ENCODE measurements at places on chromosomes 12 and 14. TPM values are rescaled to one million over a fixed set of nuclear protein-coding genes. Genes with fewer than 3 reads are reported as not detected.
A peak's percentile ranks its signal among the peaks of the same experiment; 100 is the strongest.

DNA sequence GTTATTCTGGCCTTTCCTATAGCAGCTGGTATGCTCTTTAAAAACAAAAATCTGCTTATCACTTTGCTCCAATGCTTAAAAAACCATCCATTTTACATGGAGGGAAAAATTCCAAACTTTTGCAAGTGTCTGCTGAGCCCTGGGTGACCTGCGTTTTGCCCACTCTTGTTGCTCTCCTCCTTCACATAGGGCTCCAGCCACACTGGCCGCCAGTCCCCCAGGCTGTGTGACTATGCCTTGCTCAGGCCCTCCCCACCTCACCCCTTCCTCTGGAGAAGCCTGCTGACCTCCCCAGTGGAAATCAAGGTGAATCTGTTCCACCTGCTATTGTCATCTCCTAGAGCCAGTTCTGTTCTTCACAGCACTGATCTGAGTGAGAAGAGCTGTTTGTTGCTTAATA, 126.9 kb downstream of the SLC25A47 start:
- H3K27me3 ChIP-seq, result no peaks in the 10 kb centered on the region
- H3K27ac ChIP-seq, result no peak overlapping the region
- H3K4me1 ChIP-seq, result no peaks in the 10 kb centered on the region

SPSB2 gene
- 3.2 TPM for total RNA-seq

GRCh38 chr12:79020106-79020505, 155.5 kb downstream of the SYT1 start:
- H3K27me3 ChIP-seq, result no peaks in the 10 kb centered on the region
- H3K36me3 ChIP-seq, result no peaks in the 10 kb centered on the region
- H3K4me3 ChIP-seq, result no peak overlapping the region

SLC17A8 gene
- not detected for total RNA-seq

GRCh38 chr12:3202734-3203446, 125.7 kb downstream of the TSPAN9 start:
- H3K4me3 ChIP-seq, result peak overlapping the region; percentile 76
- H3K36me3 ChIP-seq, result no peaks in the 10 kb centered on the region
- peaks cover 91% of the 10 kb centered on the region for H3K4me1 ChIP-seq
- DNase-seq, result no peak
- peak overlapping the region; percentile 87 for H3K27ac ChIP-seq

DNA sequence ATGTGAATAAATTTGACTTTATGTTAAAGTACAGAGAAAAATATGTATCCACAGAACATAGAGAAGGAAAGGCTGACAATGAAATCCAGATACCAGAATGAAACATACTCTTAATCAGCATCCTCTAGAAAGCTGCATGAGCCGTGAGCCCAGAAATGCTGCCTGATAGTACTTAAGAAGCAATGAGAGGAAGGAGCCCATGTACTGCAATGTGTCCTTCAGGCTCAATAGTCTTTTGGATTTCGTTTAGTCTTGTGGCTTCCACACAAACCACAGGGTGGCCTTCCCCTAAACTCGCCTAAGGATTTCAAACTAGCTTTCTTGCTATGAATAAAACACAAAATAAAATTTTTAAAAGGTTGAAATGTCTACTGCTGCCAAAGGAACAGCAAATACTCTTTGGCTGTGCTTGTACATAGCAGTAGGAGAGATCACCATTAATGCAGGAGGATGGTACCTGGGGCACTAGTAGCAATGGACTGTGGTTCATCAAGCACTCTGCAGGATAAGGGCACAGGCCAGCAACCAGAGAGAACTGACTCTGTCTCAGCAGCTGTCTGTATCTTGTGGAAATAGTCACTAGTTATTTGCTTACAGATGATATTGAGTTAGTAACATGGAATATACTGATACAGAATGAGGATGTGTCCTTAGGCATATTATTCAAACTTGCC, 988.3 kb upstream of the LRFN5 start:
- no peaks in the 10 kb centered on the region for H3K4me1 ChIP-seq
- no peak overlapping the region for H3K4me3 ChIP-seq
- no peak overlapping the region for H3K27ac ChIP-seq
- H3K36me3 ChIP-seq, result no peaks in the 10 kb centered on the region
- H3K27me3 ChIP-seq, result no peaks in the 10 kb centered on the region
- DNase-seq, result no peak

DNA sequence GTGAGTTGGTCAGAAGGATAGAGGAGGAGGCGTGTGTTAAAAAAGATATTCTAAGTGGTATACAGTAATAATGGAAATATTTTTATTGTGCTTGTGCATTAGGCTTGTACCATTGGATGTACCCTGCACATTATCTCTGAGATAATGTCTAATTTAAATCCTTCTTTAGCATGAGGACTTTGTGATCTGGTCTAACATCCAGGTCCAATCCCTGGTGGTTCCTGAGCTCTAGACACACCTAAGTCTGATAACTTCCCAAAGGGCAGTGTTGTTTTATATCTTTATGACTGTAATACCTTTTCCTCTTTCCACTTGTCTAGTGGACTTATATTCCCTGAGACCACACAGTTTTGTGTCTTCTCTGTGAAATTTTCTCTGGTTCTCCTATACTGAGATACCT, 20.6 kb downstream of the PRPF39 start:
- H3K27ac ChIP-seq, result no peak overlapping the region
- no peak for DNase-seq
- peaks cover 83% of the 10 kb centered on the region for H3K36me3 ChIP-seq
- no peak overlapping the region for H3K4me3 ChIP-seq
- H3K4me1 ChIP-seq, result no peaks in the 10 kb centered on the region

SIX6 gene
- total RNA-seq, result not detected

DNA sequence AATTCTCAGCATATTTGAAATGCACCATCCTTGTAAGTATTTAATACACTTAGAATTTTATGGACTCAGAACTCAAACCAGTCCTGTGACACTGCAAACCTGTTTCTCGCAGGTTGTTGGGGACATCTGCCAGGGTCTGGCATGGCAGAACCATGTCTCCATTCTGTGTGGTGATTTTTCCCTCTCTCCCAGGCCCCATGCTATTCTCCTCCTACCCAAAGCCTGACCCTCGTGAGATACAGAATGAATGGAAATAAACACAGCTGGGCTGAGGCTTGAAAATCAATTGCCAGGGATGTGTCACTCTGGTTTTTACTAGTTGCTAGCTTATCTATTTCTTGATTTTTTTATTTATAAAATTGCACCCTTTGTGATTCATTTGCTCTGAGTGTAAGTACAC, 19.8 kb downstream of the TPH2 start:
- H3K36me3 ChIP-seq, result no peaks in the 10 kb centered on the region
- no peak overlapping the region for H3K27ac ChIP-seq
- peaks cover 14% of the 10 kb centered on the region for H3K27me3 ChIP-seq
- DNase-seq, result no peak
- H3K4me3 ChIP-seq, result no peak overlapping the region

DNA sequence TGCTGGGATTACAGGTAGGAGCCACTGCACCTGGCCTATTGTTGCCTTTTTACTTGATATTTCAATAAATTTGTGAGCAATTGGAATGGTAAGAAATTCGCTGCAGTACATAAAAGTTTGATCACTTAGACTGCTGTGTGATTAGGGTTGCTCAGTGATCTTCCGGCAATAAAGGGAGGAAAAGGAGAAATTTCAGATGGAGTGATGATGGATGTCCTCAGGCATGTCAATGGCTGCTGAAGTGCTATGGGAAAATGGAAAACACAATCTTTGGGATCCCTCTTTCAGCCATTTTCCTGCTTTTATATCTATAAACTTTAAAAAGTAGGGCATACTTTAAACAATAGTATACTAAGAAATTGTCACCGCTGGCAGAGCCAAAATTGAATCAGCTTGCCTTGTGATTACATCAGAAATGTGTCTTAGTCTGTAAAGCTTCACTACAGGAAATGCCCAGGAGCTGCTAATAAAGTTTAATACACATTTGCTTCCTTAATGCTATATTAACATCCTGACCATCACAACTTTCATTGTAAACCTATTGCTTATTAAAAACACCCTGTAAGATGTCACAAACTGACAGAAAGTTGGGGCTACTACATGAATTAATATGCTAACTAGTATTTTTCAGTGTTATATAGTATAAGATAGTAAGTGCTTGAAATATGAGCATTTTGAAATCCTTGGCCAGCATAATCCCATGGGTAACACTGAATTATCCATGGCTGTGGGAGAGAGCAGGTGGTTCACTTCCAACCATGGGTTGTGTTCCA, 13.7 kb upstream of the FBXL14 start:
- no peak for DNase-seq
- no peaks in the 10 kb centered on the region for H3K27me3 ChIP-seq
- peaks cover 48% of the 10 kb centered on the region for H3K4me1 ChIP-seq
- H3K36me3 ChIP-seq, result no peaks in the 10 kb centered on the region
